ENCODE measurements at places on chromosomes 6 and 20.

DNA sequence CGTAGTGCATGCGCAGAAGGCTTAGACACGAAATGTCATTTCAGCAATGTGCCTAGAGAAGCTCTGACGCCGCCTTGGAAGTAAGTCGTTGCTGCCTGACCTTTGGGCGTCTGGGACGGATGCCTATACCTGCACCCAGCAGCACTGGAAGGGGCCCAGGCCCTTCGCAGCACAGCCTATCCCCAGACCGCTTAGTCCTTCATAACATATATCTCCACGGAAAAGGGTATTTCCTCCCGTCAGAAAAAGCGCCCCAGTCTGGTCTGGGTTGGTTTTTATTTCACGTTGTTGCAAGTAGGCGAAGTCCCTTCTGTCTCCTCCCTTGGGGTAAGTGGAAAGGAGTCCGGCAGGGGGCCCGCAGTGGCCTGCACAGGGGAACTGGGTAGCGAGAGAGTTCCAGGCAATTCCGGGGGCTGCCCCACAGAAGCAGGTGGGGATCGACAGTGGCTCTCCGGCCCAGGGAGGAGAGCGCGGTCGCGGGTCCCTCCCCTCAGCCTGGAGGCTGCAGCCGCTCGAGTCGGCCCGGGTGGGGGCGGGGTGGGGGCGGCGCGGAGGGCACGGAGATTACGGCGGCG is 559 bp upstream of the EYA4 start:
- DNase-seq: no peak

GRCh38 chr6:109237077-109237985 is 142.0 kb downstream of the CEP57L1 start:
- DNase-seq: no peak

GRCh38 chr20:54223751-54224150 is 15.9 kb downstream of the PFDN4 start:
- no peak for DNase-seq

GRCh38 chr6:683742-684440 is 9.0 kb downstream of the EXOC2 start:
- no peak for DNase-seq

GRCh38 chr6:142307963-142308748 is 6.3 kb downstream of the ADGRG6 start:
- no peak for DNase-seq

DNA sequence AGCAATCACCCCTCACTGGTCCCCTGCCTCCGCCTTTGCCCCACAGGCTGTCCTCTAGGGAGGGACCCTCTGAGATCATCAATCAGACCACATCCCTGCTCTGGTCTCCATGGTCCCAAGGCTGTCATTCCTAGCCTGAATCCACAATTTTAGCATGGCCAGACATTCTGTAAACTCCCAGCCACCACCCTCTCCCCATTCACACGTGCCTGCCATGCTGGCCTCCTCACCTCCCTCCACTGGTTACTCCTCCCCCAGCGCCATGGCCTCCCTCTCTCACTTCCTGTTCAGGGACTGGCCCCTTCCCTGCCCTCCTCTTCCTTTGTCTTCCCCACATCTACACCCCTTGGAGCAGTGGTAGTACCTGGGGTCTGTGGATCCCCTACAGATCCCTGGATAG is 150.7 kb upstream of the MLN start:
- no peak for DNase-seq

GRCh38 chr6:105838171-105838570 is 248.0 kb upstream of the PRDM1 start:
- no peak for DNase-seq

DNA sequence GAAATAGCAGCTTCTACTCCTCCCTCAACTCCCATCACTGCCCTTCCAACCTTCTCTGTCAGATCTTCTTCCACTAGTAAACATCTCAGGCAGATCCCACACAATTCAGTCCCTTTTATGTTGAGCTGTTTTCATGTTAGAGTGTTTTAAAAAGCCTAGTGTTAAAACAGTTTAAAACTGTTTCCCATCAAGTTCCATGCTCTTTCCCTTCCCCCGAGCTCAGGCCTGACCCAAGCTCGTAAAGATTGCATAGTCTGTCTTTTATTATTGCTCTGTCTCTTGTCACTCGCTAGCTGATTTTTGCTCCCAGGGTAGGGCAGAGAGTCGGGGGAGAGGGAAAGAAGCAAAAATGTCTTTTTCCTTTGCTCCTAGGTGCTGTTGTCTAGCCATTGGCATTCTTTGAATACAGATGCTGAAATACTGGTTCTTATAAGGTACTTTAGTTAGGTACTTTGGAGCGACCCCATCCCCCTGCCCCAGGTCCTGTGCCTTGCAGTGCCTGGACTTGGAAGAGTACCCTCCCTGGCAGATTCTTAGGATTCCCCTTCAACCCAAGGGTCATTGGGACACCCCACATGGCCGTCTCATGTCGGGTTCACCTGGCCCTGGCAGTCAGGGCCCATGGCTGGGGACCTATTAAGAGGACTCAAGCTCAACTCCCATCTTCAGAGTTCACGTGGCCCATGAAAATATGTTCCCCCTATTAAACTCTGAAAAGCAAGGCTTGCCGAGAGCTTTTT is 101.2 kb upstream of the ARMC2 start:
- DNase-seq: no peak

DNA sequence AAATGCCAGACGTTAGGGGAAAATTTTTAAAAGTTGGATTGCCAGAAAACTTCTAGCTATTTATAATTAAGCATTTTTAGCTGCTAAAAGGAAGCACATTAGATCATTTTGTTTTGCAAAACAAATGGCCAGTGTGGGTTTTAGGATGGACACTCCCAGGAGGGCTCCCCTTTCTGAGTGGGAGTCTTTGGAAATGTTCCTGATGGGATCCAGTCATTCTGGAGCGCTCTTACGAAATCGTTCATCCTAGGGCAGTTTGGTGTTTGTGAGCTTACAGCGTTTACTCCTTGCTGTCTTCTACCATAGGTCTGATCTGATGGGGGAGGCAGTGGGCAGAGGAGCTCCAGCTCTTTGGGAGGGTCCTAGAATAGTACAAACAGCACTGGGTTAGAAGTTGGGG is 14.7 kb downstream of the GNAS start:
- DNase-seq: no peak

- DNase-seq: no peak
Measured at GRCh38 chr20:57998276-57998675, 230.2 kb downstream of the ANKRD60 start.

- DNase-seq: no peak
Measured at GRCh38 chr6:82589509-82590206, 226.0 kb downstream of the TPBG start.

GRCh38 chr20:58264271-58264670 is 35.8 kb upstream of the ANKRD60 start:
- DNase-seq: no peak

- DNase-seq: no peak
Measured at GRCh38 chr6:99590728-99591672, 15.6 kb upstream of the PRDM13 start.

GRCh38 chr6:71268735-71269437 is 19.7 kb upstream of the OGFRL1 start:
- no peak for DNase-seq

DNA sequence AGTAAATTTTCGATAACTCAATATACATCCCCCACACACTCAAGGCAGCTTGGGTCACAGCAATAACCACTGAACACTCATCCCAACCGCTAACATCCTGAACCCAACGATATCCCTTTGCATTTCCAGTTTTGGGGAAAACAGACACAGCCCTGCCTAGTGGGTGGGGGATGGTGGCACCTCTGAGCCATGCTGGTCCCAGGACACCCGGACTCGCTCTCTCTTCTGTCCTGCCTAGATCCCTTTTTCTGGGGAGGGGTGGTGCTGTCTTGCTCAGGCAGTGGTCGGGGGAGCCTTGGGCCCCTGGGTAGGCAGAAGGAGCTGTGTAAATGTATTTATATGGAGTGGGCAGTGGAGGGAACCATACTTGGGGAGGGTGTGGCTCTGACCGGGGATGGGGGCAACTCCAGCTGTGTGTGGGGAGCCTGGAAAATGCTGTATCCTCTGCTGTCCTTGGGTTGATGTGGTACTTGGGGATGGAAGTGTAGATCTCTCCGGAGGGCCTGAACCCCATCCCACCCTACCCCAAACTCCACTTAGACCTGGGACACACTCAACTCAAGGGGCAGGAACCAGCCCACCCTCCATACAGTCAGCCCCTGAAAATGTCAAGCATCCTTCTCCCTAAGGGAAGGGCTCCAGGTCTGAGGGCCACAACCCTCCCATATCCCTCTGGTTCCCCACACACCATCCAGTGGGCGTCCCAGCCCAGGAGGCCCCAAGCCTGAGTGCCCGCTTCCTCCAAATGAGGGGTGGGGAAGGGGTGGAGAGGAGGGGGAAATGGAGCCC is 23.7 kb upstream of the SLC22A7 start:
- DNase-seq: no peak

DNA sequence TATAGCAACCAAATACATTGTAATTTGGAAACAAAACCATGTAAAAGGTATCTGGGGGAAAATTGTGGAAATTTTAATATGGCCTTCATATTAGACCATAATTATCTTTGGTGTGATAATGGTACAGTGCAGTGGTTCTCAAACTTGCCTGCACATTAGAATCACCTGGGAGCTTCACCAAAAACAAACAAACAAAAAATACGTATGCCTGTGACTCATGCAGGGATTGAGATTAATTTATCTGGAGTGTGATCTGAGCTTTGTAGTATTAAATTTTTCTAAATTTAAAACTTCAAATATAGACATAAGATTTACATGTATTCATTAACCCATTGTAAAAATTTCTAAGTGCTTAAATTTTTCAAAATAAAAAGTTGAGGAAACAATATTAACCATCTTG is 31.5 kb downstream of the ARHGAP18 start:
- no peak for DNase-seq

DNA sequence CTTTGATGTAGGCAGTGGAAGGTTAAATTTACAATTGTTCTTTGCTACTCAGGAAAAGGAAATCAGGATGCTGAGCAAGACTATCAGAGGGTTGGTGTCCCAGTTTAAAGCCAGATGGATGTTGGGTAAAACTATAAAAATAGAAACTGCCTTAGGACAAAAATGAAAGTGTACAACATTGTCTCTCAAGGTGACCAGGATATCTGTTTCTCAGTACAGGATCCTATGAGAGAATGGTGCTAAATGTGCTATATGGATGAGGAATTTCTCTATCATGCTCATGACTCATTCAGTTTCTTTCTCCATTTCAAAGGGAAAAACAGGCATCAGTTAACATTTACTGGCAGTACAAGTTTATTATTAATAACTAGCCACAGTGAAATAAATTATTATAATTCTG is 534.2 kb upstream of the GJE1 start:
- no peak for DNase-seq

DNA sequence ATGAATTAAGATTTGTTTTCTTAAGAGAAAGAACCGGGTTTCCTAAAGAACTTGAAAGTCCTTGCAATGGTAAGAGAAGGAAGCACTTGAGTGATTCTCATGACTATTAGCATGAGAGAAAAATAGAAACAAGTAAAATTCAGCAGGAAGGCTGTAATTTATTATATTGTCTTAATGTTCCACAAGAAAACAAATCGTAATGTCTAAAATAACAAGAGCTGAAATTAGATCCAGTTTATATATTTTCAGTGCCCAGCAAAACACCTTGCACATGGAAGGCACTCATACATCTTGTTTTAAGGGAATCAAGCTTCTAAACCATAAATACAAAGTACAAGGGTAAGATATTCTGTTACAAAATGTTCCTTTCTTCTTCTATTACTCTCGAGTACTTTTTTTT is 229.4 kb upstream of the PLN start:
- no peak for DNase-seq
